ENCODE measurements at places on chromosomes 6 and 20.

DNA sequence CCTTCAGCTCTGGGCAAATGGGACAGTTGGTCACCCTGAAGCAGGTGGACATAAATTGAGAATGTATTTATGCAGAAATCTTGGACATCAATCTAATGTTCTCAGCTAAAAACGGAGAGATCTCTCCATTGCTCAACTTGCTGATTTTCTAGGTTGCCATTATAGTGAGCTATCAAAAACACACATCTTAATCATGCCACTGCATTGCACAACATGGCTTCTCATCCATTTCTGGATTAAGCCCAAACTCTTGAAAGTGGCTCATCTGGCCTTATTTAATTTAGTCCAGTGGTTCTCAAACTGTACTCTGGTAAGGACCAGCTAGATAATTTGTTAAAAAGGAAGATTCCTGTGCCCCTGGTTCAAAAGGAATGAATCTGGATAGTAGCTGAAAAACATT is 324.9 kb upstream of the CITED2 start:
- no peak for DNase-seq

DNA sequence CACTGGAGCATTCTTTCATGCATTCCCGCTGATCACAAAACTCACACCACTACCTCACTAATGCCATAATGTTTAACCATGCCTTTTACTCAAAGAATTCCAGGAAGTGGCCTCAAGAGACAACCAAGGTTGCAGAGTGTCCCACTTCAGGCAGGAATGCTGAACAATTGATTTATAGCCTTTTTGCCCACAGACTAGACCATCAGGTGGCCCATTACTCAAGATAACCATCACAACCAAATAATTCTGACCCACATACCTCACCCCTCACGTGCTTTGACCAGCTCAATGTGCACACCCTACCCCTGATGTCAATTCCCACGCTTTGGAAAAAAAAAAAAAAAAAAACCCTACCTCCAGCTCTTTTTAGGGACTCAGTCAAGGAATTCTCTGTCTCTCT is 220.6 kb upstream of the UFL1 start:
- no peak for DNase-seq

DNA sequence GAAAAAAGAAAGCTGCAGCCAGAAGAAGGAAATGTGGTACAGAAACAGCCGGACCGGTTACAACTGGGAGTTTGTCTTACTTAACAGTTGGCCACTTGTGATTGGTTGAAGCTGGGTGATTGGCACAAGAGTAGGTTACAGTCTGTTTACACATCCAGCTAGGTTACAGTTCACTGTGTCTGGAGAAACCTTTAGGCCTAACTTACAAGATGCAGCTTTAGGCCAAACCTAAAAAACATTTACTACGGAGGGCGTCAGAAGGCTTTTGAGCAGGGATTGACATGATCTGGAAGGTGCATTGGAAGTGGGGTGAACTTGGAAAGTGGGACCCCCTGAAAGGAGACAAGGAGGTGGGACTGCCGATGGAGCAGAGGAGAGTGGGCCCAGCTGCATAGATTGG is 122.3 kb downstream of the BANF2 start:
- DNase-seq = no peak

- no peak for DNase-seq
These were observed 80.0 kb downstream of the SESN1 start for GRCh38 chr6:109014606-109015005.

DNA sequence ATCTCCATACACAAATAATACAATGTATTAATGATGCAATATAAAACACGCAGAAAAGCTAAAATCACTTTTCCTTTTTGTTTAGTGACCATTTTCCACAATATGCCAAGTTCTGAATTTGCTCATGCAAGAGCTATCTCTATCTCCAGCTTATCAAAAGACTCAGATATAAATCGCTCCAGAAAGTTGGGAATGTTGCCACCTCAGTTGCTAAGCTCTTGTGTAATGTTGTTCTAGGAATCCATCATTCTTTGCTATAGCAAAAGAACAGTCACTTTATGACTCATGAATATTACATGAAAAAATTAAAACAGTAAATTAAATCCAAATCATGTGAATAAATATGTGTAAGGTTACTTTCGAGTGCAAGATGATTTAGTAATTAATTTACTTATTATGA is 8.7 kb downstream of the PLAGL1 start:
- DNase-seq = no peak

DNA sequence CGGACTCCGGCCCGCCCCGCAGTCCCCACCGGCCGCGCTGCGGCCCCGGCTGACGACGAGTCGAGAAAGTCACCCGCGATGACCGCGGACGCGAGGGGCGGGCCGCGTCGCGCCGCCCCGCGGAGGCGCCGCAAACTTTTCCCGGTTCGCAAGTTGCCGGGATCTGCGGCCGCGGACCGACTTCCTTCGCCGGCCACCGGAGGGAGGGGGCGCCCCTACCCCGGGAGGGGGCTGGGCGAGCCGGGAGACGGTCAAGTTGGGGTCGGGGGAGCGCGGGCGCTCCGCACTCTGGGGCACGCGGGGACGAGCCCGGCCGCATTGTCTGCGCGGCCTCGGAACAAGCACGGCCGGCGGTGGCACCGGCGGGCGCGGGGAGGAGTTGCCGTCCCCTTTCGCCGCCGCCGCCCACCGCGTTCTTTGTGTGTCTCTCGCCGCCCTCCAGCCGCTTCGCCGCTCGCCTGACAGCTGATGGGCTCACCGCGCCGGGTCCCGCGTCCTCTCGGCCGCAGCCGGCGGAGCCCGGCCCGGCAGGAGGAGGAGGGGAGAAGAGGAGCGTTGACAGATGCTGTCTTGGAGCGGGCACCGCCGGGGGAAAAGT is 131.6 kb downstream of the OGFRL1 start:
- DNase-seq = no peak

DNA sequence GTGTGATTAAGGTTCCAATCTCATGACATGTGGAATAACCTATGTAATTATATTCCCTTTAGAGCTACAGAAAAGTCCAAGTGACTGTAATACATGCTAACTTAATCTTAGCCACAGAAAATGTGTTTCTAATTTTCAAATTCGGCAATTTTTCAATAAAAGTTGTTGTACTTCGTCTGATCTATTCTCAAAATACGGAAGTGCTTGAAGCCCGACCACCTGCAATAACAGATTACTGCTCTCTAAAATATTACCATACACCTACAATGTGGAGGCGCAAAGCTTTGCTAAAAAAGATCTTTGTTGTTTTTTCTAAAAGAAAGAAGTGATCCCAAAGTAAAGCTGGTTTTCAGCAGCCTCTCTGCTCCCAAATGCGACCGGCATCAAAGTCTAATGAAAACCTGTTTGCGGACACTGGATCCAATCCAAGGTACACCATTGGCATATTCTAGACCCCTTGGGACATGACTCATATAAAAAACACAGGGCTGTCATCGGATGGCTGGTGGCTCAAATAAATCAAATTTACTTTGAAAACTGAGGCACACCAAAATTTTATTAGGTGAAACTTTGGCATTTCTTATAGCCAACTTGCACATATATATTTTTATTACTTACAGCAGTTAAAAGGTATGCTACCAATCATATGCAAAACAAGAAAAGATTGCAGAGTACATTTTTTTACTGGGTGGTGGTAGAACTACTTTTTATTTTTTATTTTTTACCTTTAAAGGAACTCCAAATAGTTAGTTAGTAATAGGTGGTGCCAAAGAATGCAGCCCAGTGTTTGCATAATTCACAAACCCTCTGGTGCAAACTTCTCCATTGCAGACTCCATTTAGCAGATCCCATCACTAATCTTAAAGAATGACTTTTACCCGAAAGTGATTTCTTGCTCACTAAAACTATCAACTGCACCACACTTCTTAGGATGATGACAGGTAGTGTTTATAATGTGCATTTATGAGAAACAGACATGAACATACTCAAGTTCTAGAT is 118.7 kb upstream of the TBX18 start:
- DNase-seq = no peak

DNA sequence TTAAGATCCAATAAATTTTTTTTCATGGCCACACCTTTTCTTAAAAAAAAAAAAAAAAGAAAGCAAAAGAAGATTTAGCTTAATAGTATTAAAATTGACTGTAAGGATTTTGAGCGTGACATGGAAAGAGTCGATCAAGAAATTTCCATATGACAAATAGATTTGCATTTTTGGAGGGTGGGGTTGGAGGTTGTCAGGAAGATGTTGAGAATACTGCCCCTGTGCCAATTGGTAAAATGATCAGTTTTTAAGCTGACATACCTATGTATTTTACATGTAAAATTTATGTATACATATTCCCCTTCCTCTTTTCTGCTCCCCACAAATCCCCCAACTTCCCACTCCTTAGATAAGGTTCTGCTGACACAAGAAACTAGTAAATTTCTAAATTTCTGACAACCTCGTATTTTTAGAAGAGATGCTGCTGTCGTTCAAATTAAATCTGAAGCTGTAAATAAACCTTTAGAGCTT is 520.9 kb downstream of the CD83 start:
- no peak for DNase-seq

GRCh38 chr20:63150911-63151531 is 64.9 kb downstream of the YTHDF1 start:
- DNase-seq = no peak

GRCh38 chr6:105994591-105995390 is 91.3 kb upstream of the PRDM1 start:
- DNase-seq = no peak

DNA sequence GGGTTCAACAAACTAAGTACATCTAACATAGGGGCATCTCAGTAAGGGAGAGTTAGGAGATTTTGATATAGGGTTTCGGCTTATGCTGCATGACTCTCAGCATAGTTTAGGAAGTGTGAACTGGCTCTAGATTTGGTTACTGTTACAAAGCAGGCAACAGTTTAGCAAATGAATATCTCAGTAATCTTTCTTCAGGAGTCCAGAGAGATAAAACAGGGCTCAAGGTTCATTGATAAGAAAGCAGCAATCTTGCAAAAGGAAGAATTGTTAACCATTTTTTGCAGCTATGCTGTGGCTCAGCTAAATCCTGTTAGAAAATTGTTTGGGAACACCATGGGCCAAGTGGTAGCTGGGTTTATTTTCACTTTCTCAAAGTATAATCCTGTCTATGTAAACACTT is 161.3 kb downstream of the MEI4 start:
- no peak for DNase-seq

DNA sequence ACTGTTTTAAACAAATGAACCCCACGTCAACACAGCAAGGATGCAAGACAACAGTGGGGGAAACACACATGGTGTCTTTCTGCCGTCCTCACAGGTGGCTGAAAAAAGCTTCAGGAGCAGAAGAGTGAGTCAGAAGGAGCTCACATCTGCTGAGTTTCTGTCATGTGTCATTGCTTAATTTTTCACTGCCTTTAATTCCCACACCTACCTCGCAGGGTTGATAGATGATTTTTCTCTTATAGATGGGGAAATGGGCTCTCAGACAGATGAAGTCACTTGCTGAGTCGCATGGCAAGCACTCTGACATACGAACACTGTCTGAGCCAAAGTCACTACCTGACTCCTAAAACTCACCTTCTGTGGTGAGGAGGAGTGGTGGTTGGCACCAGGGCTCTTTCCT is 28.3 kb upstream of the CARMIL1 start:
- no peak for DNase-seq

DNA sequence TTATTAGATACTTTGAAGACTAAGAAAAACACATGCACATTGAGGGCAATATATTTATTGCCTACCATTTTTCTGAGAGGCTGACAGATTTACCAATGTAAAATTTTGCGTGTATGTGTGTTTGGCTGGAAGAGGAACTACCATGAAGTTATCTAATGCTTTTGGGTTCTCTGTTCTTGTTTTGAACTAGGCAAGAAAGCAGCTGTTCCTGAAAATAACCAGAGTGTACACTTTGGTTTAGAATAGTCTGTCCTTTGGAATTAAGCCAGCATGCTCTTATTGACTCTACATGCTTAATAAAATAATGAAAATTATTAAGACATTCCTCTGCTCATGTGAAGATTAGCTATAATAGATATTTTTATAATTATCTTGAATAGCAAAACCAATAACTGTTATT is 129.2 kb downstream of the MYB start:
- no peak for DNase-seq

GRCh38 chr20:12715371-12715770 is 293.4 kb upstream of the SPTLC3 start:
- DNase-seq = no peak
